Cerebellar nuclear complex (tissue), 1 donor: ENCODE measurements at places on chromosomes 4 and X.

GRCh38 chr4:83677656-83678055 lies 141.7 kb downstream of the GPAT3 start:
- no peak for DNase-seq

GRCh38 chrX:40411340-40412111 lies 169.2 kb upstream of the ATP6AP2 start:
- DNase-seq: no peak

DNA sequence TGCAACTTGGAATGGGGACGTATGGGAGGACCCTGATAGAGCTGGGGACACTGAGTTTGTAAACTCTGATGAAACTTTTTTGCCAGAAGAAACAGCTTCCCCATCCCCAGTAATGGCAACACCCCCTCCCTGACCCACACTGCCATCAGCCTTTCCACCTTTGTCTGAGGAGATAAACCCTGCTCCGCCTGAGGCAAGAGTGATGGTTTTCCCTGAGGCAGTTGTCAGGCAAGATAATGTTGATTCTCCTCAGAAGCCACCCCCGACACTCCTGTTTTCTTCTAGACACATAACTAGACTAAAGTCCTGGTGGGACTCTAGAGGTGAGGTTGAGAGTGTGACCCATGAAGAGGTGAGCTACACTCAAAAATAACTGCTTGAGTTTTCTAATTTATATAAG lies 71.9 kb upstream of the STK26 start:
- no peak for DNase-seq

DNA sequence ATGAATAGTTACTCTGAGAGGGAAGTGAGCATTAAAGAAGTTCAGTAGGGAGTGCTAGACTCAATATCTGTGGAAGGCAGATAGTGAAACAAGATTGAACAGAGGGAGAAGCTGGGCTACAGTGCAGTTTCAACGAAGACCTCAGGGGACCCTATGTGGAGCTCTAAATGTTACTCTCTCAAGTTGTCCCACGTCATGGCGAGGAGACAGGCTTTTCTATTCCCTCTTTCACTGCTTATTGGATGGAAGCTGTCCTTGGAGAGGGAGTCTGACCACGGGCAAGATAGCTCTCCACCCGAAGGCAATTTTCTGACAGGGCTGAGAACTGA lies 42.3 kb upstream of the CCSER1 start:
- DNase-seq: no peak

DNA sequence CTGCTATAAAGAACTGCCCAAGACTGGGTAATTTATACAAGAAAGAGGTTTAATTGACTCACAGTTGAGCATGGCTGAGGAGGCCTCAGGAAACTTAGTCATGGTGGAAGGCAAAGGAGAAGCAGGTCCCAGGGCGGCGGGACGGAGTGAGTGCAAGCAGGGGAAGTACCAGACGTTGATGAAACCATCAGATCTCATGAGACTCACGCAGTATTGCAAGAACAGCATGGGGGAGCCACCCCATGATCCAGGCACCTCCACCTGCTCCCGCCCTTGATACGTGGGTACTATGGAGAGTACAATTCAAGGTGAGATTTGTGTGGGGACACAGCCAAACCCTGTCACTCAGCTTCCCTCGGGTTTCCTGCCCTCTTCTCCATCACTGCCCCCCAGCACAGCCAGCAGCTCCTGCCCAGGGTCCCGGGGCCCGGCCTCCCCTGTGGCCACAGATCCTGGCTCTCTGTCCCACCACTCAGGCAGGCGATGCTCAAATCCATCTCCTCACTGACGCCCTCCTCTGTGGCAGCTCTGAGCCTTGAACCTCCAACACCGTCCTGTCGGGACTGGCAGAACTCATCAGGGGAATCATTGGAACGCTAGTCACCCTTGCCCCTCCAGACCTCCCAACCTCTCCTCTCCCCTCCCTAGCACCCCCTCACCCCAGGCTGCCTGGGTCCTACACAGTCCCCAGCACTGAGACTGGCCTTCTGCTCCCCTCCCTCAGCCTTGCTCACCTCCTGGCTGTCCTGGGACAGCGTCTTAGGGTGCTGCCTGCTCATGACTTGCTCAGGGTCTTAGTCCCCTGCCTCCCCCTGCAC lies 37.6 kb downstream of the FGFRL1 start:
- DNase-seq: no peak

DNA sequence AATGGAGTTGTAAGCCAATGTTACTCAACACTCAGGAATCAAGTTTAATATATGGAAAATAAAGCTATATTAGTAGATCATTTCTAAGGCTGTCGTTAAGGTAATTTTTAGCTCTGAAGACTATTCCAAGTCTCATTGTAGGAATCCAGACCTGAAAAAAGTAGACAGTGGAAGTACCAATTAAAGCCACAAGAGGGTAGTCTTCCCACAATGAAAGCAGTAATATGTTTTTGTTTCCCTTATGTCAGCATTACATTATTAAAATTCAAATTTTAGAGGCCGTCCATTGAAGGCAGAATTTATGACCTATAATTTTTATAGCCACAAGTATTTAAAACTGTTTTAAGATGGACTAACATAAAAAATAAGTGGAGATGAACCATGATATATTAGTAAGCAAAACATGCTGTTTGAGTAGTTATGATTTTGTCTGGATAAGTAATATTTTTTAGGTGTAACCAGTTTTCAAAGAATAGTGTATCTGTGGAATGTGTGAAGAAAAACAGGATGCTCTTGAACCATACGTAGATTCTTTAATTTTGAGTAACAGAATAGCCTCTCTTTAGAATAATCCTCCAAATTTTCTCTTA lies 372.6 kb upstream of the TECRL start:
- DNase-seq: no peak
